ENCODE measurements at places on chromosomes 4 and X.

GRCh38 chr4:32569861-32570260 is 1849.7 kb downstream of the PCDH7 start:
- no peak for DNase-seq

DNA sequence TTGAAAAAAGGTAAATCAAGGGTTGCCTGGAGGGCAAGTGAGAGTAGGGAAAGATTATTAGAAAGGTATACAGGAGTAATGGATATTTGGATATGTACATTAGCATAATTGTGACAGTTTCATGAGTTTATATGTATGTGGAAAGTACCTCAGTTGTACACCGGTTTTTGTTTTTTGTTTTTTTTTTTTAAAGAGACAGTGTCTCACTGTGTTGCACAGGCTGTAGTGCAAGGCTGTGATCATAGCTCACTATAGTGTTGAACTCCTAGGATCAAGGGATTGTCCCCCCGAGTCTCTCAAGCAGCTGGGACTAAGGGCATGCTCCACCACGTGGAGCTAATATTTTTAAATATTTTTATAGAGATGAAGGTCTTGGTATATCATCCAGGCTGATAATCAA is 15.3 kb upstream of the HPGD start:
- no peak for DNase-seq

- no peak for DNase-seq
These were observed 43.1 kb upstream of the FREM3 start for GRCh38 chr4:143743591-143743990.

- DNase-seq = no peak
These were observed 55.4 kb upstream of the BCLAF3 start for GRCh38 chrX:20046223-20046622.

- DNase-seq = no peak
These were observed 95.1 kb upstream of the GALNTL6 start for GRCh38 chr4:171718069-171718468.

- DNase-seq = no peak
These were observed 508.7 kb downstream of the FSTL5 start for GRCh38 chr4:161655148-161655547.

DNA sequence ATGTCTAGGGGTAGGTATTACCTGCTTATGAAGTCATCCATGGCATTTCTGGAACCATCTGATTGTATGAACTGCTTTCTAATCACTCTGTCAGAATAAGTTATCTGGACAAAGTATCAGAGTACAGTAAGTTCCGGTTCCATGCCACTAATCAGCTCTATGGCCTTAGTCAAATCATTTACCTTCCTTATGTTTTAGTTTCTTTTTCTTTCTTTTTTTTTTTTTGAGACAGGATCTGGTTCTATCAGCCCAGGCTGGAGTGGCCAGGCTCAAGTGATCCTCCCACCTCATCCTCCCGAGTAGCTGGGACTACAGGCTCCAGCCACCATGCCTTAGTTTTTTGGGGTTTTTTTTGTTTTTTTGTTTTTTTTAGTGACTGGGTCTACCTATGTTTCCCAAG is 11.5 kb downstream of the XIAP start:
- no peak for DNase-seq

DNA sequence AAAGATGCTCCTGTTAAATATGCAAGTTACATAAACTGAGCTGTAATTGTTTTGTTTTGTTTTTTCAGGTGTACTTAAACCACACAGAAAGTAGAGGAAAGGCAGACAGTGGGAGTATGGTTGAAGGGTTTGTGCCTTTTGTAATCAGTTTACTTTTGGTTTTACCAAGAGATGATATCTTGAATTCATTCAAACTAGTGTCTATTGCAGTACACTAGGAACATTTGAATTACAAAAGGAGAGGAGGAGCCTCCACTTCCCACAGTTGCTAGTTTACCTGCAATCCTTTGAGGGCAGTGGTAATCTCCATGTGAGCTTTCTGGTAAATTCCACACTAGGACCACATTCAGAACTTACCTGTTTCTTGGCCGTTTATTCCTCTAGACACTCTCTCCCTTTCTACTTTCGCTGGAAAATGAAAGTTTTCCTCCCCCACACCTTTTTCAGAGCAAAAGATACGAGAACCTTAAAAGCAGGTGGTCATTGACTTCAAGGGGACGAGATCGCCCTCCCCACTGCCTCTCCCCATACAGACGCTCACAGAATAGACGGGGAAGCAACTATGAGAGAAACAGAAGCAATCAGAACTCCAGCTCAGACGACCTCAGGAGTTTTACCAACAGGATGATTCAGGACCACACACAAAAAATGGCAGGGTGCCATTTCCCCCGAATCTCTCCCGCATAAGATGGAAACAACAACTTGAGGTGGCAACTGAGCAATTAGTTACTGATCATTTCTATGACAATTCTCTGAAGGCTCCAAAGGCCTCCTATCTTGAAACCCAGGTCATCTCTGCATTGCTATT is 3.3 kb downstream of the RBM47 start:
- no peak for DNase-seq

DNA sequence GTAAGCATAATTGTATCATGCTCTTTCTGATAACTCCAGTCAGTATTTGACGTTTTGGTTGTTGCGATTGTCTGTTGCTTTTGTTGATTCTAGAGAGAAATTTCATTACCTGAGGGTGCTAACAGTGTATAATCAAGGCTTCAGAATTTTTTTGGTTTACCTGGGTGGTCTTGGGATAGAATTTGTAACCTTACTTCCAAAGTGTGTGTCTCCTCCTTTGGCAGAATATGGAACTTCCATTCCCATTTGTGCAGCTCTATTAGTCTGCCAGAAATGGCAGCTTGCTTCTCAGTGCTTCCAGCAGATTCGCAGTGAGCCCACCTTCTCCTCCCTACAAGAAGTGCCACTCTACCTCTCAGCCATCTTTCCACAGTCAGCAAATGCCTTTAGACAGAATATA is 5.3 kb downstream of the COPS4 start:
- no peak for DNase-seq

GRCh38 chr4:122733787-122734120 is 1.2 kb downstream of the BBS12 start:
- DNase-seq = no peak

DNA sequence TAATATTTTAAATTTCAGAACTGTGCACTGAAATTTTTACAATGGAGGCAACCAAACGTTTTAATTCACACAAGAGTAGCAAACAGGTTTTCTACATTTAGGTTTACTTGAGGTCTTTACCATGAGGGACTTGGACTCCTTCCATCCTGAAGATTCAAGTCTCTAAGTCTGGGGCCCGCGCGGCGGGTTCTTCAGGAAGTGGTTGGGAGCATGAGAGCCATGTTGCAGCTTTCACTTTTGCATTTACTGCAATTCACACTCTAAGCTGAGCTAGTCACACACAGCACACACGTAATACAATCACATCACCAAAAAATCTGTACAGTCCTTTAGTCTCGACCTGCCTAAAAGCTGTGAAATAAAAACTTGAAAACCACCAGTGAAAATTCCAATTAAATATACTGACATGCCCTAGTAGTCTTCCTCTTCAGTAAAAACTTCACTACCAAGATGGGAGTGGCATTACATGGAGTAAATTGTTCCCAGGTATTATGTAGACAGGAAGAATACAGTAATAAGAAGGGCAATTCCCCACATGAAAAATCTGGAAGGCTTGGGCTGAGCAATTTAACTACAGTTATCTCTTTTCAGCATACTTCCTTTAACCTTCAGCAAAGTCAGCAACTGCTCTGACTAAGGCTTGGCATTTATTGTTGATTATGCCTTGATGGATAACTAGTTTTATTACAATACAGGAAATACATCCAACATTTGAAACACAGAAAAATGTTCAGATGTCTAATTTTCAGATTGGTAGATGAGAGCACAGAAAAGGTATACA is 571.1 kb upstream of the DIPK2B start:
- DNase-seq = no peak

- no peak for DNase-seq
These were observed 31.8 kb upstream of the IQSEC2 start for GRCh38 chrX:53312946-53313727.

GRCh38 chr4:41620594-41621256 is 82.8 kb downstream of the LIMCH1 start:
- DNase-seq = peak; percentile 12
